Stimulated activated CD8-positive, alpha-beta memory T cell treated with anti-CD3 and anti-CD28 coated beads, Interleukin-7, amount 100 ng/mL, for 4 hours (primary cell): ENCODE measurements at places on chromosomes 11 and 22.

- DNase-seq, result no peak
Measured at GRCh38 chr11:19934828-19935259, 222.2 kb downstream of the NAV2 start.

GRCh38 chr22:19359554-19360299, 68.2 kb upstream of the CLTCL1 start:
- DNase-seq, result no peak

DNA sequence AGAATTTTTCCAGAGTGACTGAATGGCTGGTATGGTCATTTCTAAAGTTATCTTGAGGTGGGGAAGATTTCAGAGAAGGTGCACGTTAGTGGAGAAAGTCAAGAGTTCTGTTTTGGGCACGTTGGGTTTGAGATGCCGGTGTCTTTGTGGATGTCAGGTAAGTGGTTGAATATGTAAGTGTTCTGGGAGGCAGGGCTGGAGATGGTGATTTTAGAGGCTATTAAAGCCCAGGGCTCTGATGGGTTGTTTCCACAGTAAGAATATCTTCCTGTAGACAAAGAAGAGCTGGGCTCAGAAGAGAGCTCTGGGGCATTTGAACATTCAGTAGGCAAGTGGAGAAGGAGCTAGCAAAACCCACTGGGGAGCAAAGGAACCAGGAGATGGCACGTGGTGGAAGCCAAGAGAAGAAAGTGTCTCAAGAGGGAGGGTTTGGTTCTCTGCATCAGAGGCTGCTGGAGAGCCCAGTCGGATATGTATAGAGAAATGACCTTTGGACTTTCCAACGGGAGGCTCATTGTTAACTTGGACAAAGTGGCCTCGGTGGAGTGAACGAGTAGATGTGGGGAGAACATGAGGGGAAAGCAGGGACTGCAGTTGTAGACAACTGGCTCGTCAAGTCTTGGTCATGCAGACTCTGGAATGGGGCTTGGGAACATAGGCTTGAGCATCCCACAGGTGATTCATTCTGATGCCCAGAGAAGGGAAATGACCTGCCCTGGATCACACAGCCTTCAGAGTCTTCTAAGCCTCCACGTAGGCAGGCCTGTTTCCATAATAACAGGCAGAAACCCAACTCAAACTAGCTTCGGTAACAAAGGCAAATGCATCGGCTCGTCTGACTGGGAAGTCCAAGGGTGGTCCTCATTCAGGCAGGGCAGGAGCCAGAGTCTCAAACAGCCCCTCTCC, 98.4 kb upstream of the PARVA start:
- DNase-seq, result no peak

DNA sequence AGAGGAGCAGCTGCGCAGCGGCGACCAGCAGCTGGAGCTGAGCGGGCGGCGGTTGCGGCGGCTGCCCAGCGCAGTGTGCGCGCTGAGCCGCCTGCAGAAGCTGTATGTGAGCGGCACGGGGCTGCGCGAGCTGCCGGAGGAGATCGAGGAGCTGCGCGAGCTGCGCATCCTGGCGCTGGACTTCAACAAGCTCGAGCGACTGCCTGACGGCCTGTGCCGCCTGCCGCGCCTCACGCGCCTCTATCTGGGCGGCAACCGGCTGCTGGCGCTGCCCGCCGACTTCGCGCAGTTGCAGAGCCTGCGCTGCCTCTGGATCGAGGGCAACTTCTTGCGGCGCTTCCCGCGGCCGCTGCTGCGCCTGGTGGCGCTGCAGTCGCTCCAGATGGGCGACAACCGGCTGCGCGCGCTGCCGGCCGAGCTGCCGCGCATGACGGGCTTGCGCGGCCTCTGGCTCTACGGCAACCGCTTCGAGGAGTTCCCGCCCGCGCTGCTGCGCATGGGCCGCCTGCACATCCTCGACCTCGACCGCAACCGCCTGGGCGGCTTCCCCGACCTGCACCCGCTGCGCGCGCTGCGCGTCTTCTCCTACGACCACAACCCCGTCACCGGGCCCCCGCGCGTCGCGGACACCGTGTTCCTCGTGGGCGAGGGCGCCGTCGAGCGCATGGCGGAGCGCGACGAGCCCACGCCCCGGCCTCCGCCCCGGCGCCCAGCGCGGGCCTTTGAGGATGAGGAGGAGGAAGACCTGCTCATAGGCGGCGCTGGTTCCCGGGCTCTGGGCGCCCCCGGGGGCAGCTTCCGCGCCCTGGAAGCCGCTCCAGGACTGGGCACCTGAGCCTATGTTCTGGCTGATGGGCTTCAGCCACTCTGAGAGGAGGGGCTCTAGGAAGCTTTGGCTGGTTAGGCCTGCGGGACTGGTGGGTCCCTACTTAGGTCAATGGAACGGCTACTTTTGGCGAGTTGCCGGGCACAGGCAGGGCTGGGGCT, 787 bp downstream of the LRRC10B start:
- peak; percentile 37 for DNase-seq

GRCh38 chr11:14914536-14914935, 22.5 kb upstream of the CYP2R1 start:
- no peak for DNase-seq

GRCh38 chr11:106022795-106023275, 795 bp upstream of the MSANTD4 start:
- no peak for DNase-seq

DNA sequence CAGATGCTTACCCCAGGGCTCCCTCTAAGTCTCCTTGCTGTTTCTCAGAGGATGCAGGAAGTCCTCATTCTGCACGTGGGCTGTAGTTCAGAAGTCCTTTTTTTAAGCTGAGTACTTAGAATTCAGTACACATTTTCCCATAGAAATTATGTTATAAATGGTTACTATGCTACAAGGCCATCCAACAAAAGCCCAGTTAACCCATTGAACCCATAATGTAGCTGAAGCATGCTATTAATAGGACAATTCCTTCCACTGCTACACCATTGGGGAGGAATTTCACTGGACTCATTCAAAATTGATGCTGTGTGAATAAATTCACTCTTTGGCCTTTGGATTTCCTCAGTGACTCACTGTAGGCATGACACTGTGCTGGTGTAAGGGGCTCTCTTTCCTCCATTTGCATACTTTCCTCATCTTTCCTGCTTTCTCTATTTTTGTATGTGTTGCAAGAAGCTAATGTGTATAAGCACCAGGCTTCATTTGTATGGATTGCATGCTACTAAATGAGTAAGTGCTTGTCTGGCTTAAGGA, 148.0 kb downstream of the NTM start:
- DNase-seq, result no peak

- DNase-seq, result no peak
Measured at GRCh38 chr11:36372101-36372771, 76.1 kb downstream of the PRR5L start.

GRCh38 chr11:60485987-60486386, 6.6 kb upstream of the MS4A12 start:
- no peak for DNase-seq

- DNase-seq, result no peak
Measured at GRCh38 chr11:46341454-46341853, 5.8 kb upstream of the DGKZ start.

DNA sequence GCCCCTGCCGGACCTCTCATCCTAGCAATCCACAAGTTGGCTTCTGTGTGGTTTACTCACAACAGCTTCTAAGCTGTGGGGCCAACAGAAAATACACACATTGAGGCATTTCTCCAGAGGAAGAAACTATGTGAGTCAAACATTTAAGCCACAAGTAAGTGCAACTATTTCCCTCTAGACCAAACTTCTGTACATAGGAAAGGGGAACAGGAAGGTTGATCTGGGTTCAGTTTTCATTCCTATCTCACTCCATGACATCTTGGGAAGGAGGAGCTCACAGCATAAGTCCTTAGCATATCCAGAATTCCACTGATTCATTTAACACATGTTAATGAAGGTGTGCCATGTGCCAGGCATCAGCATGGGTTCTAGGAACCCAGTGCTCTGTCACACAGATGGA, 72.8 kb upstream of the PICALM start:
- no peak for DNase-seq

- DNase-seq, result no peak
Measured at GRCh38 chr22:30680991-30681770, 13.5 kb upstream of the OSBP2 start.

DNA sequence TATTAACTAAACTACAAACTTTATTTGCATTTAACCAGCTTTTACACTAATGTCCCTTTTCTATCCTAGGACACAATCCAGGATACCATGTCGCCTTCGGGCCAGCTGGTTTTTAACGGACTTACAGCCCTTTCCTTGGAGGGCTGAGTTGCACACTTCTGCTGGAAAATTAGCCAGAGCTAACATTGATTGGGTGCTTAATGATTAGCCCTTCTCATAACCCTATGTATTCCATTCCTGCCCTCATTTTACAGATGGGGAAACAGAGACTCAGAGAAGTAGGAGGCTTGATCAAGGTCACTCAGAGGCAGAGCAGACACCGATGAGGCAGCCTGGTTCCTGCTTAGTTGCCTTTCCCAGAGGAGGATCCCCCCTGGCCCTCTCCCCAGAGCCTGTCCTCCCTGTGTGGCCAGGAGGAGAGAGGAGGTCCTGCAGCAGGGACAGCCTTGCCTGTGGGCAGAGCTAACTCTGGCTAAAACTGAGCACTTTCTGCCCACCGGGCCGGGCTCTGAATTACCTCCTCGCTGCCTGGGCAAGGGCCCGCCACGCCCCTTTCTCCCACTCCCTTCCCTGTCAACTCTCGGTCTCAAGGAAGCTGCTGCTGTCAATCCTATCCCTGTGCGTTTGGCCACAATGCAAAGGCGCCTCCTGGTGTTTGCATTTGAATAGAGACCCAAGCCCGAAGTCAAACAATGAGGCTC, 59.6 kb upstream of the PAX6 start:
- no peak for DNase-seq

DNA sequence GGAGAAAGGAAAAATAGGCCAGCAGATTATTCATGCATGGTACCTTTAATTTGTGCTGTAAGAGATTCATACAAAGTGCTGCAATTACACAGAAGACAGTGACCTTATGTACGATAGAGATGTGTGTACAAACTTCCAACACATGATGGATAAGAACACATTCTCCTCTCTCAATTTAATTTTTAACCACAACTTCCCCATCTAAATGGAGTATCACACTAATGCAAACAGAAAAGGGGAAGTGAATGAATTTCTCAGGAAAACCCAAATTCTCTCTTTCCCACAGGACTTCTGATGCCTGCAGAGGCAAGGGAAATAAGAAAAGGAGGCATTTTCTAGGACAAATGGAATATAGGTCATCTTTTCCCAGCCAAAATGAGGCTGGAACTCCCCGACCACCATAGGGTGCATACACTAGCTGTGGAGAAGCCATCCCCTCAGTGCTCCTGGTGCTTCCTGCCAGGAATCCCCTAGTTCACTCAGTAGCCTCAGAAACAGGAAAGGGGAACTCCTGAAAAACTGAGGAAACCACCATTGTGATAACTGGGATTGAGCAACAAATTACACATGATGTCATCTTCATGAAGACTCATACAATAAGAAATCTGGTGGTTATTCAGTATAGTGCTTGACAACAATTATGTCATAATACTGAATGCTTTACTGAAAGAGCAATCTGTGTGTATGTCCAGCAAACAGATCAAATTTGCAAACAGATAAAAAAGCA, 22.4 kb downstream of the MMP10 start:
- DNase-seq, result no peak

GRCh38 chr11:65885231-65885630, 3.0 kb downstream of the FIBP start:
- no peak for DNase-seq

GRCh38 chr11:44600839-44601383, 35.4 kb downstream of the CD82 start:
- DNase-seq, result no peak

- DNase-seq, result no peak
Measured at GRCh38 chr11:126892756-126893155, 107.8 kb downstream of the KIRREL3 start.

DNA sequence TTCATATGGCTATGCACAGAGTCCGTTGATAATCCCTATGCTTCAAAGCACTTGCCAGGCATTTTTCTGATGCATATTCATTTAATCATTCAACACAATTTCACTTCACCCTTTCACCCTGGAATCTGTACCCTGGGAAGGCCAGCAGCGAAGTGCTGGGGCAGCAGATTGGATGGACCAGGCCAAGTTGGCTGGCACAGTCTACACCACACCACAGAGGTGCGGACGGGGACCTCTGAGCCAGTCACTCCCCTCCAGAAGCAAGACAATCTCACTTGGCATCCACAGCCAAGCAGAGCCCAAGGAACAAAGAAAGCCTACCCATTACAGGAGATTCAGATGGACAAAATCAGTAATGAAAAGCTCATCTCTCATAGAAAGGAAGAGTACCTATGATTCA, 130.2 kb downstream of the GALNT18 start:
- DNase-seq, result no peak

DNA sequence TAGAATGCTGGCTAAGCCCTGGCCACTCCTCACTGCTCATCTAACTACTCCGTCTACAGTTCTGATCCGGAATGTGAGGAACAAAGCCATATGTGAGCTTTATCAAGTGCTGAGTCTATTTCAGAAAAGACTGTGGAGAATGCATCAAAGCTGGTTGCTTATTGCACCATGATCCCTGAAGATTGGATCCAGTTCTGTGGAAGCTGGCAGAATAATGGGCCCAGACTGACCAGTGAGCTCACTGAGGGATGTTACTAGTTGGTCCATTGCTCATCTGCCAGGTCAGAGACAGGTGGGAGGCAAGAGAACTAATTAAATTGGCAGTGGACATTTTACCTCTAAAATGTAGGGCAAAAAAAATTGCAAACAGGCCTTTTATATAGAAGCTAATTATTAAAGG, 681.3 kb downstream of the NTM start:
- no peak for DNase-seq

DNA sequence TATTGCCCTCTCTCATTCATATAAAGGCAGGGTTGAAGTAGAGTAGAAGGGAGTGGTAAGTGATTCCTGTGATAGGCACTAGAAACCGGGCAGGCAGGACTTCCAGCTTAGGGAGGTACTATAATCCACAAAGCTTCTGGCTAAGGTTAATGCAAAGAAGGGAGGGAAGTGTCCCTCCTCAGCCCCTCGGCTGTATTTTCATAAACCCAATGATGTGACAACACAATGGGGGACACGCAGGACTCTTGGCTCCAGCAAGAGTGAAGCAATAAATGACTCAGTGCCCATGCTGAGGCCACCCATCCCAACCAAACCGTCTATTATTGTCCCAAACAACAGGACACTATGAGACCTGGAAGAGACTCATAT, 90.7 kb downstream of the ETS1 start:
- DNase-seq, result no peak

GRCh38 chr11:102426000-102426399, 26.6 kb downstream of the TMEM123 start:
- DNase-seq, result no peak

DNA sequence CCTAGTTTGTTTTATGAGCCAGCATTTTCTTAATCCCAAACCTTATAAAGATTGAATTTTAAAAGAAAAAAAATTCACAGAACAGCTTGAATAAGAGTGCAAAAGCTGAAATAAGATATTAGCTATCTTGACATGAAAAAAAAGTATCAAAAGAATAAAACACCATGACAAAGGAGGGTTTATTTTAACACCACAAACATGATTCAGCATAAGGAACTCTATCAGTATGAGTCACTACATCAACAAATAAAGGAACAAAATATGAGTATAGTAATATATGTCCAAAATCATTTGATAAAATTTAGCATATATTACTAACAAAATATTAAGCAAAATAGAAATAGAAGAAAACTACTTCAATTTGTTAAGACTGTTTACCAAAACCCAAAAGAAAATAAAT, 9.6 kb upstream of the LMO1 start:
- no peak for DNase-seq
